Motor neuron (in vitro differentiated cells): ENCODE measurements at places on chromosomes 1 and 21. TPM values are rescaled to one million over a fixed set of nuclear protein-coding genes. Genes with fewer than 3 reads are reported as not detected.
A peak's percentile ranks its signal among the peaks of the same experiment; 100 is the strongest.

- ATAC-seq, result no peak
Observed at GRCh38 chr1:40059338-40059959, 18.9 kb downstream of the CAP1 start.

DNA sequence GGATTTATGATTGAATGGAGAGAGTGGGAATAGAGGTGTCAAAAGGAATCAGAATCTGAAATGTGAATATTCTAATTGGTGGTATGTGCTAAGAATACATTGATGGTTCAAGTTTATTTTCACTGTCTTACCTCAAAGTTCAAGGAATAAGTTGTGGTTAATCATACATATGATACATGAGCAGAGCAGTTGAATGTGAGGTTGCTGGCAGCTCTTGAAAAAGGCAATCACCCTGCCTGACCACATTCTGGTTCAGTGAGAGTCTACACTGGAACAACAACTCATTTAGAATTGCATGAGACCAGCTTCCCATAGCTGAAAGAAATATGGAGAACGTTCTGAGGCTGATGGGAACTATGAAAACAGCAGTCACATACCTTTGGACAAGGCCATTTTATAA is 68.3 kb upstream of the ARHGAP29 start:
- no peak for ATAC-seq

DNA sequence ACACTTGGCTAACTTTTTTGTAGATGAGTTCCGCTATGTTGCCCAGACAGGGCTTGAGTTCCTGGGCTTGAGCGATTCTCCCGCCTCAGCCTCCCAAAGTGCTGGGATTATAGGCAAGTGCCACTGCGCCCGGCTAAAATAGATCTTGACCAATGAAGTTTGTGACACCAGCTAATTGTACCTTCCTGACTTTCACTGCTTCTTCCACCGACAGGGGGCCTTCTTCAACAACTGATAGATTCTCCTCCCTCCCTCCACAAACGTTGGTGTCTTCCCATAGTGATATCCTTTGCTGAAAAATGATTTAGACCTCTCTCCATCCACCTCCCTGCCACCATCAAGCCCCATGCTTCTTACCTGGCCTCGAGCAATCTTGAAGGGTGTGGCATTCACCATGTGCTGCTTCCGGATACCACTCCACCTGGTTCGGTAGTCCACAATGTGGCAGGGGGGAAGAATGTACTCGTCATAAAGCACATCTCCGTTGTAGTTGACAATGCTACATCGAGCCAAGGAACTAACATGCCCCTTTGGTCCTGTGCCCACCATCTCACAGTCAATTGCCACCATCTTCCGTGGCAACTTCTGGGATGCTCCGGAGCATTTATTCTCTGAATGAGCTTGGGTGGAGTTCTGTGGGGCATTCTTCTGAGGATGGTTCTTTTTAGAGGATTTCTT is 1.6 kb upstream of the METTL25B start:
- ATAC-seq, result no peak

- no peak for ATAC-seq
Observed at GRCh38 chr21:46381541-46381940, 57.6 kb downstream of the PCNT start.

GRCh38 chr1:48803474-48803873 is 26.8 kb upstream of the BEND5 start:
- no peak for ATAC-seq

GRCh38 chr1:232174306-232174705 is 455.6 kb downstream of the SIPA1L2 start:
- ATAC-seq, result no peak

DNA sequence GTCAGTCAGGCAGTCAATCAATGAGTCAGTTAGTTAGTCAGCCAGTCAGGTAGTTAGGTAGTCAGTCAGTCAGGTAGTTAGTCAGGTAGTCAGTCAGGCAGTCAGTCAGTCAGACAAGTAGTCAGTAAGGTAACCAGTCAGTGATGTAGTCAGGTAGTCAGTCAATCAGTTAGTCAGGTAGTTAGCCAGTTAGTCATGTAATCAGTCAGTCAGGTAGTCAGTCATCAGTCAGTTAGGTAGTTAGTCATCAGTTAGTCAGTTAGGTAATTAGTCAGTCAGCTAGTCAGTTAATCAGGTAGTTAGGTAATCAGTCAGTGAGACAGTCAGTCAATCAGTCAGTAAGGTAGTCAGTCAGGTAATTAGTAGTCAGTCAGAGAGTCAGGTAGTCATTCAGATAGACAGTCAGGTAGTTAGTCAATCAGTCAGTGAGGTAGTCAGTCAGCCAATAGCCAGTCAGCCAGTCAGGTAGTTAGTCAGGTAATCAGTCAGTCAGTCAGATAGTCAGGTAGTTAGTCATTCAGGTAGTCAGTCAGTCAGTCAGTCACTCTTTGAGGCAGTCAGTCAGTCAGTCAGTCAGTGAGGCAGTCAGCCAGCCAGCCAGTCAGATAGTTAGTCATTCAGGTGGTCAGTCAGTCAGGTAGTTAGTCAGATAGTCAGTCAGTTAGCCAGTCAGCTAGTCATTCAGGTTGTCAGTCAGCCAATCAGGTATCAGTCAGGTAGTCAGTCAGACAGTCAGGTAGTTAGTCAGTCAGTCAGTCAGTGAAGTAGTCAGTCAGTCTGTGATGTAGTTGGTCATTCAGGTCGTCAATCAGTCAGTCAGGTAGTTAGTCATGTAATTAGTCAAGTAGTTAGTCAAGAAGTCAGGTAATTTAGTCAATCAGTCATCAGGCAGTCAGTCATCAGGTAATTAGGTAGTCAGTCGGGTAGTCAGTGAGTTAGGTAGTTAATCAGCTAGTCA is 15.3 kb downstream of the KRTAP10-1 start:
- no peak for ATAC-seq

DNA sequence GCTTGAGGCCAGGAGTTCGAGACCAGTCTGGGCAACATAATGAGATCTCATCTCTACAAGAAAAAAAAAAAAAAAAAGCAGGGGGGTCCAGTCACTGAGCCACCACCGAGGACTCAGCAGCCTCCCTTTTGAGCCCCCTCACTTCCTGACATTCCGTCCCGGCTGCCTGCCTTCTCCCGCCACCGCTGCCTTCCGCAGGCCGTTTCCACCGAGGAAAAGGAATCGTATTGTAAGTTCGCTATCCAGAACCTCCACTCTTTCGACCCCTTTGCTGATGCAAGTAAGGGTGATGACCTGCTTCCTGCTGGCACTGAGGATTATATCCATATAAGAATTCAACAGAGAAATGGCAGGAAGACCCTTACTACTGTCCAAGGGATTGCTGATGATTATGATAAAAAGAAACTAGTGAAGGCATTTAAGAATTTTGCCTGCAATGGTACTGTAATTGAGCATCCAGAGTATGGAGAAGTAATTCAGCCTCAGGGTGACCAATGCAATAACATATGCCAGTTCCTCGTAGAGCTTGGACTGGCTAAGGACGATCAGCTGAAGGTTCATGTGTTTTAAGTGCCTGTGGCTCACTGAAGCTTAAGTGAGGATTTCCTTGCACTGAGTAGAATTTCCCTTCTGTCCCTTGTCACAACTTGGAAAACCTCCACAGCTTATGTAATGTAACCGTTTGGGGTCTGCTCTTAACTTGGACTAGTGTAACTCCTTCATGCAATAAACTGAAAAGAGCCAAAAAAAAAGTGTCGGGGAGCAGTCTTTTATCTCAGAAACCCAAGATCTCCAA is 55.6 kb downstream of the GLUL start:
- no peak for ATAC-seq

- no peak for ATAC-seq
Observed at GRCh38 chr1:232481091-232481490, 148.8 kb downstream of the SIPA1L2 start.

DNA sequence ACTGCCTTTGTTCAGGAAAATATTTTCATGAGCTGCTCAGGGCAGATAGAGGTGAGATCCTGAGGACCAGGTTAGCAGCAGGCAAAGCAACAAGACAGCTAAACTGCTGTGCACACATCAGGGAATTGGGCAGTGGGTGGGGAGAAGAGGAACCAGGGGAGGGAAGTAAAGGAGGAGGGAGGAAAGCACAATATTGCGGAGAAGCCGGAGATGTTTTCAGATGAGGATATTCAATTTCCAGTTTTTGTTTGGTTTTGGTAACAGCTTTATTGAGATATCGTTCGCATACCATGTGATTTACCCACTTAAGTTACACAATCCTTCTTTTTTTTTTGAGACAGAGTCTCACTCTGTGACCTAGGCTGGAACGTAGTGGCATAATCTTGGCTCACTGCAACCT is 34.5 kb downstream of the EPHA10 start:
- ATAC-seq, result no peak

DNA sequence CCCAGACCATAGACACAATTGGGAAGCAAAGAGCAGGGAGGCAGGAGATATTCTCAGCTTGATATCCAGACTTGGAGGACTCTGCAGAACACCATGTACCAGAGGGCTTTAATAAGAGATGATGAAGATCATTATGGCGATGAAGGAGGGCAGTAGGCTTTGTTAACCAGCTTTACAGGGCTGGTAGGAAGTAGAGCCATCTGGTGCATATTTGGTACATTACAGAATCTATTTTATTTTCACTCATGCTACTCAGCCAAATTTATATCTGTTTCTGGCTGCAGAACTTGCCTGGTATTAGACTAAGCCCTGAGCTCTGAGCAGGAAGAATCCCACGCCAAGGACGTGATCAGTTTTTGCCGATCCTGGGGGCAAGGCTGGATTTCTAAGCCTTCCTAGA is 61.8 kb upstream of the SYT6 start:
- ATAC-seq, result no peak

DNA sequence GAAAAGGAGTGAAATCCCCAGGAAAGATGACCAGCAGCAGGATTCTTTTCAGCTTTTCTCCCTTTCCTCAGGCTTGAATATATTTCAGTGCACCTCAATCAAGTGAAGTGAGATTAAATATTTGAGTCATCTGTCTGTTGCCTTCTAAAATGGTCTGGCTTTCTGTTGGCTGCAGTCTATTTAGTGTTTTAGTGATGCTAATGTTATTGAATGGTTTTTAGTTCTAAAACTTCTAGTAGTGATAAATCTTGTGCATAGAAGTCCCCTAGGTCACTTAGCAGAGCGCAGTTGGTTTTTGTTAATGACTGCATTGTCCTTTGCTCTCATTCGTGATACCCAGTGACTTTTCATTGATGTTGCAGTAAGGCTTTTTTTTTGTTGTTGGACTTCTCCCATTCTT is 53.5 kb downstream of the ITSN1 start:
- ATAC-seq, result peak; percentile 24

- ATAC-seq, result no peak
Observed at GRCh38 chr1:109927911-109928321, 17.3 kb downstream of the CSF1 start.

DNA sequence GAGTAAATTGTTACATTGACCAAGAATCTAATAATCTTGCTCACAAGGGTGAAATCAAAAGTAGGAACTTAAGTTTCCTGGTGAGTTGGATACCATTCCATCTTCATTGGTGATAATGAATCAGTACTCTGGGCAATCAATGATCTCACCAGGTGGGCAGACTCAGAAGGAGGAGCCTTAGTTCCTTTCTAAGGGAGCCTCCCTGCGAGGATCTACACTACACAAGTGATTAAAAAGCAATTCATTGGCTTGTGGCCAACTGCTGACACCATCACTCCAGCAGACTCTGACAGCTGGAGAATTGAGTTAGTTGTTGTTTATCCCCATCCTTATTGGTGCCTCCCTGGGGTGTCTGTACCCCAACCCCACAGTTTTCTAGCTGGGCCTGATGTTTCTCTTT is 84.1 kb upstream of the VANGL1 start:
- ATAC-seq, result no peak

- no peak for ATAC-seq
Observed at GRCh38 chr21:34906401-34906800, 142.7 kb downstream of the RUNX1 start.

GRCh38 chr1:114003431-114003830 is 24.2 kb downstream of the OLFML3 start:
- no peak for ATAC-seq

DNA sequence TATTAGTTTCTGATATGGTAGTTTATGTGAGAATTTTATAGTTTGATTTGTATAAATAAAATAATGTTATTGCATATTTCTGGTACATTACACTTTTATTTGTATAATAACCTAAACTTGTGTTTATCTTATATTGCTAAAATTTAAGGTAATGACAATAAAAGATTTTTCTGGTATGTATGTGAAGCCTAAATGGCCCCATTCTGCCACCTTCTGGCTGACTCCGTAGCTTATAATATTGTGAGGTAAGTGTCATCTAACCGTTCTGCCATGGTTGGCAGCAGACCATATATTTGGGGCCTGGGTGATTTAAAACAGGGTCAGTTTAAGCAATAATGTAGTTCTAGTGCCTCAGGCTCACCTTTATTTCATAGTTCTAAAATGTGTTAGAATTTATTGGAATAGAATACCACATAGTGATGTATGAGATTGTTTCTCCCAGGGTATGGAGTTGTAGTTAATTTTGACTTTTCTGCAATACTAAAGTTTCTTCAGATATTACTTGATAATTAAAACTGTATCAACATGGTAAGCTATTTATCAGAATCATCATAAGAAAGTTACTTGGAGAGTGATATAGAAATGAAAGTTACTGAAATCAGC is 21.2 kb upstream of the PRKACB start:
- ATAC-seq, result peak; percentile 65

GRCh38 chr1:91171898-91172297 is 150.1 kb upstream of the ZNF644 start:
- ATAC-seq, result peak; percentile 62

GRCh38 chr1:65170511-65171142 is 22.6 kb downstream of the AK4 start:
- ATAC-seq, result no peak

- no peak for ATAC-seq
Observed at GRCh38 chr1:226934483-226935237, 5.4 kb upstream of the COQ8A start.

LCE2C gene
- total RNA-seq, result not detected in 2 replicates

PROX1 gene
- total RNA-seq, result 21.1 and 23.0 TPM in 2 replicates

PRAMEF10 gene
- 0.29 and 0.57 TPM in 2 replicates for total RNA-seq

GUCA2B gene
- total RNA-seq, result not detected in 2 replicates

RASSF5 gene
- 3.8 and 4.6 TPM in 2 replicates for total RNA-seq

ERVH48-1 gene
- total RNA-seq, result 0.78 and 1.9 TPM in 2 replicates
